ENCODE measurements at places on chromosomes 6 and 20. TPM values are rescaled to one million over a fixed set of nuclear protein-coding genes. Genes with fewer than 3 reads are reported as not detected.

DNA sequence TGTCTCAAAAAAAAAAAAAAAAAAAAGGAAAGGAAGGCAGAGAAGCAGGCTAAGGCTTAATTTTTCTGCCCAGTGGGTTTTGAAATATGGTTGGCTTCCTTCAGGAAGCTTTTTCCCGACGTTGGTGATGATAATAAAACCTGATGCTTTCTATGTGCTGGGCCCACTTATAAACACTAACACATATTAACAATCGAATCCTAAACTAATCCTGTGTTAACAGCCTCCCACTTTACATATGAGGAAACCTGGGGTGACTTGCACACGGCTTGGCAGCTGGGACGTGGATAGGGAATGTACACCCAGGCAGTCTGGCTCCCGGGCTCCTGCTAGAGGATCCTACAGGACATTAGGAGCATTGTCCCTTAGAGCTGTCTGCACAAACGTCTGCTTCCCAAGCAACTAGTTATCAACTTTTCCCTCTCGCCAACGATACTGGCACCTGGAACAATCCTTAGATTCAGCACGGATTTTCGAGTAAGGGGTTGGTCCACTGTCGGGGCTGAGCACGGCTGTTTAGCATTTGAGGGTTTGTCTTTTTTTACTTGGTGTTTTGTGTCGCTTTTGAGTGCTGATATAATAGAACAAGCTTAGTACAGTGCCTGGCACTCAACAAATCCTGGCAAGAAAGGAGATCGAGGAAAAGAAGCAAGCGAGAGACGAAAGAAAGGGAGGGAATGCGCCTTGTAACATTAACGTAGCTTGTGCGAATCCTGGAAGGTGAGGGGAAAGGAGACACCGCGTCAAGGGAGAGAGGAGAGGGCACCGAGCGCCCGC, 622 bp upstream of the KIZ start:
- DNase-seq: peak; percentile 43

GRCh38 chr20:49278818-49279676, 1.2 kb upstream of the ZNFX1 start:
- peak; percentile 10 for DNase-seq

PCNA gene
- 48.8 TPM for total RNA-seq

DNA sequence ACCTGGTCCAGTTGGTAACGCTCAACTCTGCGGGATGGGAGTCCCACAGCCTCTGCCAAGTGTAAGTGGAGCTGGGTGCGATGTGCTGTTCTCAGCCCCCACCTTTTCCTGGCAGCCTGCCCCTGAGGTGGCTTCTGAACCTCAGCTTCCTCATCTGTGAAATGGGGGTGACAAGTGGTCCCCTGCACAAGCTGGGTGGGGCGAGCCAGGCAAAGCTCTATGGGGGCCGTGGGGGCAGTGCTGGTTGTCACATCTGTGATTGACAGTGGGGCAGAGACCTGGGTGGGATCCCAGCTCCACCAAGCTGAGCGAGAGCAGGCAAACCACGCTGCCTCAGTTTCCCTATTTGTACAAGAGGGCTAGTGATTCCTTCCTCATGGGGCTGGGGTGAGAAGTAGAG, 162.6 kb downstream of the SYCP2 start:
- DNase-seq: no peak

DNA sequence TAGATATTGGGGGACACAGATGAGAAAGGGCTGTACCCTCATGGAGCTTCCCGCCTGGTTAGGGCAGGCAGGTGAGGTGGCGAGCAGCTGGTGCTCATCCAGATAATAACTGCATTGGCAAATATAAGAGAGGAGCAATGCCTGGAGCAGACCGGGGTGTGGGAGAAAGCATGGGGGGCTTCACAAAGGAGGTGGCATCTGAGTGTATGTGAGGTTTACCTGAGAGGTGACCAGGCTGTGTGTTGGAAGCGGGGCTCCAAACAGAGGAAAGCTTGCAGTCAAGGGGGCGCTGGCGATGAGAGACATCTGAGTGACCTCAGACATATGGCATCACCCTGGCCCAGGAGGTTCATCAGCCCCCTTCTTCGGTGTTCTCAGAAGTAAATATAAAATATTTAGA, 72.1 kb upstream of the PMEPA1 start:
- DNase-seq: no peak

PTGIS gene
- total RNA-seq: 41.2 TPM

- DNase-seq: no peak
Measured at GRCh38 chr6:54681267-54681666, 165.3 kb upstream of the FAM83B start.

DNA sequence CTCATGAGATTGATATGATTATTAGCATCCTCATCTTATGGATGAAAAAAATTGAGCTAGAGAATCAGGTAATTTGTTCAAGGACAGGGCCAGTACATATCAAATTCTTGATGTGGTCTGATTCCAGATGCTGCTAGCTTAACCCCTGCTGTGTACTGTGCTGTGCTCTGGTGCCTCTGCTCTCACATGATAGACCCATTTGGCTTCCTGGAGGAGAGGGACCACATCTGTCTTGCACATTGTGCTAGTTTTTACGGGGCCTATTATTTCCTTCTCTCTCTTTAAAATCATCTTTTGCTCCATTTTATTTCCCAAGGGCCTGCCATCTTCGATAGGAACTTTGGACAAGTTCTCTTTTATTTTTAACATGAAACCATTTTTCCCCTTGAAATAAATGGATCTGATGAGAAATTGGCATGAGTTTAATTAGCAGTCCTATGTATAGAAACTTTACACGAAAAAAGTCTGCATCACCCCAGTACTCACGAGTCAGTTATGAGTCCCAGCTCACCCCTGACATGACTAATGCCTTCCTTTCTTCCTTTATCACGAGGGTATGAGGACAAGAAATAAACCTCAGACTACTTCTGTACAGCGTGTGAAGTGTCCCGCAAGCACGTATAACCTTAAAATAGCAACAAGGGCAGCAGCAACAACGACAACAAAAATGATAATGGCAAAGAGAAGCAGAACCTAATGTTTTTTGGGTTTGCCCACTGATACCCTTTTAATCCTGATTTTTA, 26.5 kb downstream of the CD109 start:
- DNase-seq: no peak

DNA sequence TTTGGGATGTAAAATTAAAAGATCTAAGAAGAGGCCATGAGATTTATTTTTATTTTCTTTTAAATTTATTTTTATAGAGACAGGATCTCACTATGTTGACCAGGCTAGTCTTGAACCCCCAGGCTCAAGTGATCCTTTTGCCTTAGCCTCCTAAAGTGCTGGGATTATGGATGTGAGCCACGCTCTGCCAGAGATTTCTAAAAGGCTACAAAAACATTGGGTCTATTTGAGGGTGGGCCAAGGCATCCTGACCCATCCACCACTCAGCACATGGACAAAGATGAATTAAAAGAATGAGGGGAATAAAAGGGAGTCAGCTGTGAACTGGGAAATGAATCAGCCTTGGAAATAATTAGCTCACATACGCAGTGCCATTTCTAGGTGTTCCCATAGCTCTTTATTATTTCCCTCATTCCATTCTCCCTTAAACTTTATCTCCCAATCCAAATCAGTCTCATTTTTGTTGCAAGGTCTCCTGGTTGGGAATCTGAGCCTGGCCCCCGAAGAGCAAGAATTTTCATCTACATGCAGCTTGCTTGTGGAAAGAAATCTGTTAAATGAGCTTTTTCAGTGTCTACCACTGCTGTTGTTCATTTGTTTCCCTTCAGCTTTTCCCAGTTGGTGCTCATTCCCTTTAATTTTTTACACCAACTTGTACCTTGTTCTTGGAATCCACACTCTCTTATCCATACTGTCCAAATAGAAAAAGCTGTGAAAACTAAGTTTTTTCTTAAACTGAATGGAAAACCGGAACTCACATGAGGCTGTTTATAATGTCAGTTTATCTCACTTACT, 66.9 kb downstream of the MKKS start:
- no peak for DNase-seq

GRCh38 chr6:92126983-92127382, 1292.4 kb downstream of the EPHA7 start:
- no peak for DNase-seq

DNA sequence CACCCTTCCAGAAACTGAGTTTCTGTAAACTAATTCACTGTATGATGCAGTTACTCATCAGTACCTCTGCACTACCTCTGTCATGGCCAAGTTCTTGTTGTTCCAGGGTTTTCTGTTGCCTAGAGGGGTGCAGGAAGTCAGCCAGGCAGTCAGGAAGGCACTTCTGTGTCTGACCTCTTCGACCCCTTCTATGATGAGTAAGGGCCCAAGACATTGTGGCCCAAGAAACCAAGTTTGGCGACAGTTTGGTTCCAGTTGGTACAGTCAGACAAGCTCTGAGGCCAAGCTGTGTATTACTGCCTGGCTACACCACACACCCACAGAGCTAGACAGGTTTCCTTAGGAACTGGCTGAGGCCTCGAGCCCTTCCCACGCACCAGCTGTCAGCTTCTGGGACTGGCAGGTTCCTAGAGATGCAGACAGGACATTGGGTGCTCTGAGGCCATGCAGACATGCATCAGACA, 41.2 kb downstream of the TRAF3IP2 start:
- DNase-seq: peak; percentile 68

DNA sequence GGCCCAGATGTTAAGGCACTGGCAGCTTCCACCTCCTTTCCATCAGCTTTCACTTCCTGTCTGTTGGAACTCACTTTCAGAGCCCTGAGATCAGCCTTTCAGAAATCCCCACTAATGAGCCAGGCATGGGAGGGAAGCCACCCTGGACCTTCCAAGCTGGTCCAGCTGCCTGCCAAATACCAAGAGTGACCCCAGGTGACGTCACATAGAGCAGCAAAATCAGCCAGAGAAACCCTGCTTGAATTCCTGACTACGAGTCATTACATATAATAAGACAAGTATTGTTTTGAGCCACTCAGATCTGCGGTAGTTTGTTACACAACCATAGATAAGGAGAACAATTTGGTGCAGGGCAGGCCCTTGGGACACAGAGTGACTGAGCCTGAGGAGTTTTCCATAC, 556.0 kb upstream of the JAG1 start:
- DNase-seq: no peak

GRCh38 chr6:92820601-92821000, 598.8 kb downstream of the EPHA7 start:
- DNase-seq: no peak

SLC22A1 gene
- total RNA-seq: 3.2 TPM

RAE1 gene
- 24.5 TPM for total RNA-seq

STMND1 gene
- not detected for total RNA-seq

DNA sequence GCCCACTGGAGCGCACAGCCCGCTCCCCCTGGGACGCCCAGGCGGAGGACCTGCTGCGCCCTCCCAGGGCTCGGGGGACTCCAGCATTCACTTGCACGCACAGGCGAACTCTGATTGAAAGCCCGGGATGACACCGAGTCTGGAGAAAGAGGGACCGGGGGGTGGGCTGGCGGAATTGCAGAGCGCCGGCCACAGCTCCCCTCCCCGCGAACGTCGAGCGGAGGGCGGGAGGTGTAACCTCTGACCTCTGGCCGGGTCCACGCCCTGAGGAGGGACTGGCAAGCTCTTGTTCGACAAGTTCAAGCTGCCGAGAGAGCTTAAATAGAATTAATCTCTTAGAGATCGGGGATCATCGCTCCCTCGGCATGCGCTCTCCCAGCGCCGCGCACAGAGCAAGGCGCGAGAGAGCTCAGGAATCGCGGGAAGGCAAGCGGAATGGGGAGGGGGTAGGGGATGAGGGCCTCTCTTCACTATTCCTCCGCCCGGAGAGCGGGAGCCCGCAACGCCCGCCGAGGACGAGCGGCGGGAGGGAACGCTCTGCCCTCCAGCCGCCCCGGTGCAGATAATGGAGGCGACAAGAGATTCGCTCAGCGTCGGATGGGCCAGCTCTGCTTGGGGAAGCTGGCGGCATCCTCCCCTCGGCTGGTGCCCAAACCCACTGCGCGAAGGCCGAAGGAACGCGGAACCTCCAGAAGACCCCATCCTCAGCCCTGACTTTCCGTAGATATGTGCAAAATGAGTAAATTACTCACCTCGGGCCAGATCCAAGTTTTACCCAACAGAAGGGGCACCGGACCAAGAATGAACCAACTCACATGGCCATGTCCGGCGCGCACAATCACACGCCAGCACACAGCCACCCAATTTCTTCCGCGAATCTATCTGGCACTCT, 761 bp upstream of the NR2E1 start:
- no peak for DNase-seq

GRCh38 chr6:161269310-161269709, 4.6 kb downstream of the AGPAT4 start:
- no peak for DNase-seq

DNA sequence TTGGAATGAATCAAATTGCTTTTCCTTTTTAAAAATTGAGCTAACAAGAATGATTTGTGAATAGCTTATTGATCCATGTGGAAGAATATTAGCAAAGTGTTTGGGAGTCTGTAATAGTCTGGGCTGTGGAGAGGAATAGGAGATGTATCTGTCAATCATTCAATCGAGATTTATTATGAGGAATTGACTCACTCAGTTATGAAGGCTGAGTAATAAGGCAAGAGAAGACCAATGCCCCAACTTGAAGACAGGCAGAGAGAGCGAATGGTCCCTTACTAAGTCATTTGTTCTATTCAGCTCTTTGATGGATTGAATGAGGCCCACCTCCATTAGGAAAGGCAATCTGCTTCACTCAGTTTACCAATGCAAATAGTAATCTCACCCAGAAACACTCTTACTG, 403.0 kb downstream of the CD83 start:
- no peak for DNase-seq

CYP24A1 gene
- 6.6 TPM for total RNA-seq

C2 gene
- total RNA-seq: 6.2 TPM

GRCh38 chr6:83308833-83309232, 115.7 kb downstream of the RWDD2A start:
- DNase-seq: no peak

- DNase-seq: no peak
Measured at GRCh38 chr6:72535124-72535523, 86.7 kb upstream of the KCNQ5 start.

- no peak for DNase-seq
Measured at GRCh38 chr20:59606566-59606965, 2.2 kb downstream of the PHACTR3 start.

GRCh38 chr6:56786256-56786655, 143.6 kb upstream of the DST start:
- DNase-seq: no peak

MCHR2 gene
- total RNA-seq: not detected

OR2H1 gene
- total RNA-seq: not detected

DNA sequence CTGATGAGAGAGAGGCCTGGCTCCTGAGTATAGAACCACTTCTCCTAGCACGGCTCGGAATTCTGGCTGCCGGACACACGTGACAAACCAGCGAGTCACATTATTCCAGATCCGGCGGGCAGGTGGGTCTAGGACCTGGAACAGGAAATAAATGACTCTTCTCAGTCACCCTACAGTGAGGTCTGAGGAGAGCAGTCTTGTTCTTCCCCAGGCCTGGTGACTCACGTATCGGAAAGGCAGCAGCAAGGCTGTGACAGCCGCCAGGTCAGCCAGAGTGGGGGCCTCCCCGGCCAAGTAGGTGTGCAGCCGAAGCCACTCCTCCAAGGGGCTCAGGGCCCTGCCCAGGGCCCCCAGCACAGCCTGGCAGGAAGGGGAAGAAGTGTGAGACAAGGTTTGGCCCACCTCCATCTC, 2.8 kb downstream of the VARS1 start:
- no peak for DNase-seq

GJA1 gene
- total RNA-seq: 158 TPM

BMP7 gene
- total RNA-seq: 87.7 TPM

- no peak for DNase-seq
Measured at GRCh38 chr6:5305968-5306626, 44.8 kb downstream of the FARS2 start.

Data from thyroid gland (tissue), 4 donors.